Spinal cord (tissue), 10 donors: ENCODE measurements at places on chromosomes 11 and 22. TPM values are rescaled to one million over a fixed set of nuclear protein-coding genes. Genes with fewer than 3 reads are reported as not detected.

The CCDC87 gene
- total RNA-seq: 0.77 TPM

The FAM227A gene
- 5.9 TPM for total RNA-seq

The PLAAT4 gene
- 45.3 TPM for total RNA-seq

The DLAT gene
- 36.5 TPM for total RNA-seq

The SCGB1C1 gene
- not detected for total RNA-seq

The TMEM135 gene
- total RNA-seq: 24.9 TPM
